ENCODE measurements at places on chromosomes 11 and 22. TPM values are rescaled to one million over a fixed set of nuclear protein-coding genes. Genes with fewer than 3 reads are reported as not detected.

LRRC55 gene
- total RNA-seq: not detected

PRR33 gene
- total RNA-seq: not detected

OR8D4 gene
- not detected for total RNA-seq

PRRG4 gene
- 2.3 TPM for total RNA-seq

TRIM64C gene
- total RNA-seq: not detected

MMP13 gene
- not detected for total RNA-seq

MS4A3 gene
- total RNA-seq: not detected

RAG2 gene
- not detected for total RNA-seq

GRCh38 chr11:68053981-68054812 lies 15.4 kb downstream of the TCIRG1 start:
- H3K27me3 ChIP-seq: no peaks in the 10 kb centered on the region
- no peaks in the 10 kb centered on the region for H3K4me1 ChIP-seq
- H3K4me3 ChIP-seq: no peak overlapping the region
- no peak overlapping the region for H3K27ac ChIP-seq
- no peak for DNase-seq
- H3K36me3 ChIP-seq: no peaks in the 10 kb centered on the region

- H3K27ac ChIP-seq: no peak overlapping the region
- H3K4me1 ChIP-seq: no peaks in the 10 kb centered on the region
- H3K27me3 ChIP-seq: no peaks in the 10 kb centered on the region
- DNase-seq: no peak
Observed at GRCh38 chr11:23151819-23152218, 291.5 kb upstream of the CCDC179 start.

DNA sequence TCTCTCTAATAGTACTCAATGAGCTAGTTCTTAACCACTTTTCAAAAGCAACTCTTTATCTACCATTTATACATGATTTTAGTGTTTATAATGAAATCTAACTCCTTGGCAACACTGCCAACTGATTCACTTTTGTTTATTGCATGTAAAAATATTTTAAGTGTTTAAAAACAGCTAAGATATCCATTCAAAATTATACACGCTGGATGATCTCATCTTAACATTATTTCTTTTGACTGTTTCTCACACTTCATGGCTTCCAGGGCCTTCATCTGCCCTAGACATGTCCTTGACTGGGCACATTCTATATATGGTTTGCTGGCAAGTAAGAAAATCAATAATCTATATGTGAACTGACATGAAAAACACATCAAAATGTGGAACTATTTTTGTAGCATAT lies 414.6 kb upstream of the LUZP2 start:
- no peaks in the 10 kb centered on the region for H3K36me3 ChIP-seq
- H3K4me1 ChIP-seq: no peaks in the 10 kb centered on the region
- no peak overlapping the region for H3K4me3 ChIP-seq
- no peaks in the 10 kb centered on the region for H3K27me3 ChIP-seq
- no peak for DNase-seq

GRCh38 chr22:26194313-26194712 lies 25.1 kb downstream of the SEZ6L start:
- DNase-seq: no peak
- no peaks in the 10 kb centered on the region for H3K4me1 ChIP-seq
- no peaks in the 10 kb centered on the region for H3K27me3 ChIP-seq
- H3K4me3 ChIP-seq: no peak overlapping the region
- no peaks in the 10 kb centered on the region for H3K36me3 ChIP-seq

GRCh38 chr11:63551889-63552266 lies 11.3 kb downstream of the PLAAT2 start:
- no peaks in the 10 kb centered on the region for H3K4me1 ChIP-seq
- no peaks in the 10 kb centered on the region for H3K36me3 ChIP-seq
- no peak for DNase-seq
- no peak overlapping the region for H3K27ac ChIP-seq
- H3K4me3 ChIP-seq: no peak overlapping the region

DNA sequence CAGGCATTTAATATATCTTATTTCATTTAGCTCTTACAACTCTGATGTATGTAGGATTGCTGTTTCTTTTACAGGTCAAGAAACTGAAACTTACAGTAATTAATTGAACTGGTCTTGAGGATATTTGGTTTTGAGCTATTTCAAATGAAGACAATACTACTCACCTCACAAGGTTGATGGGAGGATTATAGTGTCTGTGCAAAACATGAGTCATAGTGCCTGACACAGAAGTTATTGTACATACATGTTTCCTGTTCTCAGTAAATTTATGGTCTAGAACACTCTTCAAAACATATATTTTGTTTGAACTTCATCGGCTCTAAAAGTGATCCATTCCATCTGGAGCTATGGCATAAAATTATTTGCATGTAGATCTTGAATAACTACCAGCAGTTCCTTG lies 61.9 kb downstream of the CECR2 start:
- no peaks in the 10 kb centered on the region for H3K36me3 ChIP-seq
- DNase-seq: no peak

DNA sequence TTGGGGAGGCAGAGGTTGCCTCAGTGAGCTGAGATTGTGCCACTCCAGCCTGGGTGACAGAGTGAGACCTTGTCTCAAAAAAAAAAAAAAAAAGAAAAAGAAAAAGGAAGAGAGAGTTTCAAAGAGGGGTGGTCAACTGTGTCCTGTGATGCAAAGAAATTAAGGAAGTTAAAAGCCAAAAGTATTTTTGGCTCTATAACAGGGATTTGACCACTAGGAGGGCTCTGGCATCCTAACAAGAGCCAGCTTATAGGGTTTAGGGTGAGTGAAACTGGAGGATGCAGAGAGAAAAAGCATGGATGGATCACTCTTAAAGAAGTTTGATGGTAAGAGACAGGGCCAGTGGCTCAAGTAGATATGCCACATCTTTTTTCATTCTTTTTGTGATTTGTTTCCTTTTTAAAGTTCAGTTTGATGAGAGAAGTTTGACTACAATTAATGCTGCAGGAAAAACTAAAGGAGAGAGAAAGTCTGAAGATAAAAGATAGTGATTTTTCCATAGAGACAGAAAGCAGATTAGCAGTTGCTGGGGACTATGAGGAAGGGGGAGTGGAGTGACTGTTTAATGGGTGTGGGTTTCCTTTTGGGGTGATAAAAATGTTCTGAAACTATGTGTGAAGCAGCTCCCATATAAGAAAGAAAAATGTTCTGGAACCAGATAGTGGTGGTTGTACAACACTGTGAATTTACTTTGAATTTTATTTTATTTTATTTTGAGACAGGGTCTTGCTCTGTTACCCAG lies 11.1 kb upstream of the MICAL2 start:
- peak overlapping the region; percentile 65 for H3K27ac ChIP-seq
- H3K4me1 ChIP-seq: no peaks in the 10 kb centered on the region
- H3K36me3 ChIP-seq: no peaks in the 10 kb centered on the region
- DNase-seq: no peak
- no peak overlapping the region for H3K4me3 ChIP-seq

DNA sequence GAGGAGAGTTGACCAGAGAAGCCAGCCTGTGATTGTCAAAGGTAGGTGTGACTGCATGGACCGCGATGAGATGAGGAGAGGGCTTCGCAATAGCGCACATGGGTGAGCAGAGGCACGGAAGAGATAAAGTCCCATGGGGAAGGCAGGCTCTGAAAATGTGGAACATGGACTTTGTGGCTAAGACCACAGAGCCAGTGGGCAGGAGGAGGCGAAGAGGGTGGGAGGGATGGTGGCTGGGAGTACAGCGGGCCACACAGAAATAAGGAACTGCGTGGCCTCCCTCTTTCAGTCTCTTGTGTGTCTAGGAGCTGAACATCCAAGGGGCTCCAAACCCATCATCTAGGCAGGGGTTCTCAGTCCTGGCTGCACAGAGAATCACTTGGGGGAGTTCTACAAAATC lies 98.6 kb downstream of the TENM4 start:
- H3K27ac ChIP-seq: no peak overlapping the region
- no peaks in the 10 kb centered on the region for H3K4me1 ChIP-seq
- no peak for DNase-seq
- H3K36me3 ChIP-seq: no peaks in the 10 kb centered on the region
- H3K4me3 ChIP-seq: no peak overlapping the region

DNA sequence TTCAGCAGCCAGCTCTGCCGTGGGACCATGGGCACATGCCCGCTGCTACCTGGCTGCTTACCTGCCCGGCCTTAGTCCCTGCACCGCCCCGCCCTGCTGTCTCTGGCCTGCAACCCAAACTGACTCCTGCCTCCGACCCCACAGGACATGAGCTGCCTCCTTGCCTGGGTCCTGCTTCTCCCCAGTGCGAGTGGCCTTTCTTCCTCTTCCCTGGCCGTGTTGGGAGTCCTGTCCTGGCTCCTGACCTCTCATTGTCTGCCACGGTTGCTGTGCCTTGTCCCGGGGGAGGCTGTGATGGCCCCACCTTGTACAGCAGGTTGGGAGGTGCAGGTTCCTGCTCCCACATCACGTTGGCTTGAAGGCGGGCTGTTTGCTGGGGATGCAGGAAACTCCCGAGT lies 370.0 kb downstream of the TBC1D22A start:
- H3K36me3 ChIP-seq: no peaks in the 10 kb centered on the region
- no peak for DNase-seq
- H3K27me3 ChIP-seq: no peaks in the 10 kb centered on the region
- H3K4me1 ChIP-seq: no peaks in the 10 kb centered on the region

GRCh38 chr11:108394744-108395284 lies 72.5 kb downstream of the C11orf65 start:
- H3K27ac ChIP-seq: no peak overlapping the region
- no peaks in the 10 kb centered on the region for H3K4me1 ChIP-seq
- H3K36me3 ChIP-seq: no peaks in the 10 kb centered on the region
- no peaks in the 10 kb centered on the region for H3K27me3 ChIP-seq
- no peak for DNase-seq

DNA sequence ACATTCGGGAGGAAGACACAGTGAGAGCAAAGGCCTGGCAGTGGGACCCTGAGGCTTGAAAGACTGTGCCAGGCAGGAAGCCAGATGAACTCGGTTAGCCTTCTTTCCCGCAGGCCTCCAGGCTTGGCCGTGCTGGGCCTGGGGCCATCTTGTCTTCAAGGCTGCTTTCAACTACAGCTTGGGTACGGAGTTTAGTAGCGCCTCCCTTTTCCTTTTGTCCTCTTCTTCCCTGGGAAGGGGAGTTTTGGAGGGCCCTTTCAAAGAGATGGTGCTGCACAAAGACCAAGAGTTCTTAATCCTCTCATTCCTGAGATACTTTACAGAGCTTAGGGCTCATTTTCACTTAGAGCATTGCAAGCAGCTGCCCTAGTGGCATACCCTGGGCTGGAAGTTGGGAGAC lies 87.5 kb downstream of the TP53I11 start:
- DNase-seq: no peak
- peaks cover 13% of the 10 kb centered on the region for H3K4me1 ChIP-seq
- H3K4me3 ChIP-seq: no peak overlapping the region
- H3K27ac ChIP-seq: peak overlapping the region; percentile 94
- no peaks in the 10 kb centered on the region for H3K27me3 ChIP-seq

GRCh38 chr11:95625164-95625900 lies 164.2 kb downstream of the FAM76B start:
- H3K36me3 ChIP-seq: no peaks in the 10 kb centered on the region
- DNase-seq: no peak
- no peaks in the 10 kb centered on the region for H3K27me3 ChIP-seq
- H3K4me3 ChIP-seq: no peak overlapping the region
- H3K27ac ChIP-seq: peak overlapping the region; percentile 50
- H3K4me1 ChIP-seq: no peaks in the 10 kb centered on the region

DNA sequence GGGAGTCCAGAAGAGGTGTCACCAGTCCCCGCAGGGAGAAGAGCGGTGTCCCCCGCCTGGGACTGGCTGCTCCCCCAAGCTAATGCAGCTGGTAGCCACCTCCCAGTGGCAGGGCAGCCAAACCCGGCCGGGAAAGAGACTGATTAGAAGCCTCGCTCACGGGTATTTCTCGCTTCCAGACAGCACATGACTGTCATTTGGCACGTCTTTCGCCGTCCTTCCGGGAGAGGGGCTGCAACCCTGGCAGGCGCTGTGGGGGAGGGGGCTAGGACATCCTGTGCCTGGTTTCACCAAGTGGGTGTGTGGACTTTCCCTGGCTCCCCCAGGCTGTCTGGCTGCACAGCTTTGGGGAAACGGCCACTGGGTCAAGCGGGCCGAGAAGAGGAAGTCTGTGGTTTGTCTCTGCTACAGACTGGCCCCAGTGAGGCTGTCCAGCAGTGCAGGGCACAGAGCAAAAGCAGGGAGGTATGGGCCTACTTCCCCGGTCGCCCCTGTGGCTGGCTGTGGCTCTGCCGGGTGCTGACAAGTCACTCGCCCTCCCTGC lies 3.8 kb downstream of the CD81 start:
- peak overlapping the region; percentile 77 for H3K4me3 ChIP-seq
- peak overlapping the region; percentile 91 for H3K27ac ChIP-seq
- H3K36me3 ChIP-seq: no peaks in the 10 kb centered on the region
- no peaks in the 10 kb centered on the region for H3K27me3 ChIP-seq

DNA sequence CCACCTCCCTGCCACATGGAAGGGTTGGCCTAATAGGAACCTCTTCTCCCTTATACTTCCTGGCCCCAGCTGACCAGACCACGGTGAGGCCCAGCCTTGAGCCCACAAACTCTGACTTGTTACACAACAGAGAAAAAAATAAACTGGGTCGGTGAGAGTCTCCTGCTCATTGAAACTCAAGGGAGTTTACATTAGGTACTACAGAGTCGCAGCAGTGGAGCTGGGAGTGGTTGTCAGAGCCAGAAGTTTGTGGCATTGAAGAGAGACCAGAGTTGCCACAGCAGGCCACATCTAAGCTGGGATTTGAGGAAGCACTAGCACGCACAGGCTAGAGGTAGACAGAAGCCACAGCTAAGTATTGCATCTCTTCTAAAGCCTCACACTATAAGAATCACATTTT lies 296.2 kb downstream of the DDX10 start:
- H3K4me1 ChIP-seq: no peaks in the 10 kb centered on the region
- H3K27me3 ChIP-seq: no peaks in the 10 kb centered on the region
- H3K4me3 ChIP-seq: no peak overlapping the region
- DNase-seq: no peak
- H3K27ac ChIP-seq: no peak overlapping the region

DNA sequence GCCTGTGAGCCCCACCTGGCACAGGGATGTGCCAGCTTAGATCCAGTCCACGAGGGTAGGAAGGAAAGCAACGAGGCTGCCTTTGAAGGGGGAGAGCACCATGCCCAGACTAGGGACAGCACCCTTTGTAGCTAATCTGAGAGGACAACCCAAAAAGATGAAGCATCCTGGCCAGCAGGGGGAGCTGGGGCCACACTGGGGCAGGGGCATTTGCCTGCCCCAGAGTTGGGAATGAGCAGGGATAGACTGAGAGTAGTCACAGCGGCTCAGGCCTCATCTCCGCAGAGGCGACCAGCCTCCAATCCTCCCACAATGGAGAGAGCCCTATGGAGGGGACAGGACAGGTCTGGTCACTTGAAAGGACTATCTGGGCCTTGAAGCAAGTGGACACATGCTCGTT lies 16.4 kb downstream of the LMO1 start:
- H3K36me3 ChIP-seq: no peaks in the 10 kb centered on the region
- no peak for DNase-seq
- H3K4me1 ChIP-seq: no peaks in the 10 kb centered on the region
- no peak overlapping the region for H3K27ac ChIP-seq

- no peak overlapping the region for H3K27ac ChIP-seq
- no peaks in the 10 kb centered on the region for H3K27me3 ChIP-seq
- H3K4me1 ChIP-seq: no peaks in the 10 kb centered on the region
- no peaks in the 10 kb centered on the region for H3K36me3 ChIP-seq
Observed at GRCh38 chr11:73029403-73029802, 112.7 kb downstream of the FCHSD2 start.

- peak overlapping the region; percentile 99 for H3K27ac ChIP-seq
- no peak for DNase-seq
- no peaks in the 10 kb centered on the region for H3K36me3 ChIP-seq
- H3K4me1 ChIP-seq: peaks cover 5% of the 10 kb centered on the region
Observed at GRCh38 chr22:38314051-38314932, 2.9 kb downstream of the CSNK1E start.
